ENCODE measurements at places on chromosomes 2 and 18.

GRCh38 chr2:180873219-180873618 is 107.2 kb upstream of the UBE2E3 start:
- no peak for DNase-seq

- no peak for DNase-seq
Observed at GRCh38 chr2:222919841-222920526, 59.1 kb downstream of the ACSL3 start.

DNA sequence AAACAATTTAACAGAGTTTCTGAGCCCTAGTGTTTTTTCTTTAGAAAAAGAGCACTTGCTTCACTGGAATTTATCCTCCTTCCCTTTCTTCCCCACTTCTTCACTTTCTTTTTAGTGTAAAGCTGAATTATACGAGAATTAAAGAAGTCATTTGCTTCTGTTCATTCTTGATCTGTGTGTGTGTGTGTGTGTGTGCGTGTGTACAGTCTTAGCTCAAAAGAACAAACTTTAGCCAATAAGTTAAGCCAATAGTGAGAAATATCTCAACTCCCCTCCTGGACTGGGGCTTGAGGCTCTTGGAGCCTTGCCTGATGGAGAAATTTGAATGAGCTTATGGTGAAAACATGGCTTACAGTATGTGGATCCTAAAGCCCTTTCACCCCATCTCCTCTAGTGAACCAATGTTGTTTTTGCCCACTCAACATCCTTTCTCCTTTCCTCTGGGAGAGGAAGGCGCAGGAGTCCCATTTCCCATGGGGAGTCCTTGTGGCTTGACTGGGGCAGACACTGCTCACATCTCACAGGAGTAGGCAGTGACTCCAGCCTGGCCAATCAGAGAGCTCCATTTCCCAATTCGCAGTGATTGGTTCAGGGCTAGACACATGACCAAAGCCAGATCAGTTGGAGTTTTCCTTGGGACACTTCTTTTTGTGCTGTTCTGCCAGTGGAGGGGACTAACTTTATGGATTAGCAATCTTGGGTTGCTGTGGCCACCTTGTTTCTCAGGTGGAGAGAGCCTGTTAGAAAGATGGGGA is 16.3 kb upstream of the MYO3B start:
- no peak for DNase-seq

- no peak for DNase-seq
Observed at GRCh38 chr18:59927246-59927825, 27.5 kb downstream of the PMAIP1 start.

GRCh38 chr2:40773291-40773690 is 321.4 kb upstream of the SLC8A1 start:
- no peak for DNase-seq

DNA sequence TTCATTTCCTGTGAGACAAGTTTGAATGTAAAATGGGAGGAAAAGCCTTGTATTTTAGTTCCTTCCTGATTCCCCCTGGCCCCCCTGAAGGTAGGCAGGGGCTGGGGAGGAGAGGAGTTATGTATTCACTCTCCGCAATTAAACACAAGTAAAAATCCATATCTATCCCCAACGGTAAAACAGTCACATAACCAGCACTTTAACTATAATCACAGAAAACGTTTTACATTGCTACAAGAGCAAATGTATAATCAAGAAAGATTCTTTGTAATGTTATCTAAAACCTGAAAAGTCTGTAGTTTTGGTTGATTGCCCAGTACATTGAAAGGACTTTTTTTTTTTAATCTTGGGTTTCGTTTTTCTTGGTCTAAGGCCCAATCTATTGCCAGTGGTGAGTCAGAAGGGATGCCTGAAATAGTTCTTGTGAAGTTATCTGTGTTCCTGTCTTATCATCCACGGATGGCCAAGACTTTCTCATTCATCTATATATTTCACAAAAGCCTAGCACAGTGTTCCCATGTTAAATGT is 34.5 kb upstream of the CCNYL1 start:
- no peak for DNase-seq

DNA sequence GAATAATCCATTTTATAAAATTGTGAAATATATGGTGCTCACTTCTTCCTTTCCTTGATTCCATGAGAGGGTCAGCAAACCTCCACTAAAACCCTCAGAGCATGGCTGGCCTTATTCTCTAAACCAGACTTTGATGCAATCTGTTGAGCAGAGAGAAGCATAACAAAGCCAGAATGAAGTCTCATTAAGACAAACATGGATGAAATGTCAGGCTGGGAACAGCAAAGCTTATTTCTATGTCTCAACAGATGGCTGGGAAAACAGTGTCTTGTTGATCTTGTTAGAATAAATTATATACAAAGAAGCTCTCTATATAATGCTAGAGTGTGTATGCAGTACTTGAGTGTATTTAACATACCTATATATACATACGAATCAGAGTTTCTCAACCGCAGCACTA is 227.1 kb upstream of the LYPD1 start:
- DNase-seq = no peak

DNA sequence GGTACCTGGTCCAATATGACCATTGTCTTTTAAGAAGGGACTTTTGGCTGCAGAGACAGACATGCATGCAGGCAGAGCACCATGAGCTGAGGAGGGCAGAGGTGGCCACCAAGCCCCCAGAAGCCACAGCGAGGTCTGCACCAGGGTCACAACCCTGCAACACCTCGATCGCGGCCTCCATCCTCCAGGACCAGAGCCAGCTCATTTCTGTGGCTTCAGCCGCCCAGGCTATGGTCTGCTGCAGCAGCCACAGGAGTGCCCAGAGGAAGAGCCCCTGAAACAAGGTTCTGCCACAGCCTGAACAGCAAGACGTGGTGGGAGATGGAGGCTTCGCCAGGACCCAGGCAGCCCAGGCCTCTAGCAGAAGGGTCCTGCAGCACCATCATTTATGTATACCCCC is 53.9 kb downstream of the ANKMY1 start:
- DNase-seq = no peak

- DNase-seq = no peak
Observed at GRCh38 chr2:200309296-200310049, 3.0 kb downstream of the SPATS2L start.

DNA sequence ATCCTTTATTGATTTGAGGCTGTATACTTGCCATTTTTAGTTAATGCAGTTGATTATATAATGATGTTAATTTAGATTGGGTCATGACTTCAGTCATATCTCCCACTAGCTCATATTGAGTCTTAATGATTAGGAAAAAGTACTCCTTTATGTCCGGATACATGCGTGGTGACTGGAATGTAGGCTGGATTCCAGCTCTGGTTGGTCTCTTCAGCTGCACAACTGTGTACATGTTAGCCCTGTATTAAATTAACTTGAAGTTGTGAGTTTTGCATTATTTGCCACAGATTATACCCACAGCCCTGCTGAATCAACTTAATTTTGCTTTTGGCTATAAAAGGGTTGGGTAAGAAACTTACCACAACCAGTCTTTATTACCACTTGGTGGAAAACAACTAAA is 22.5 kb downstream of the MOB4 start:
- DNase-seq = no peak

DNA sequence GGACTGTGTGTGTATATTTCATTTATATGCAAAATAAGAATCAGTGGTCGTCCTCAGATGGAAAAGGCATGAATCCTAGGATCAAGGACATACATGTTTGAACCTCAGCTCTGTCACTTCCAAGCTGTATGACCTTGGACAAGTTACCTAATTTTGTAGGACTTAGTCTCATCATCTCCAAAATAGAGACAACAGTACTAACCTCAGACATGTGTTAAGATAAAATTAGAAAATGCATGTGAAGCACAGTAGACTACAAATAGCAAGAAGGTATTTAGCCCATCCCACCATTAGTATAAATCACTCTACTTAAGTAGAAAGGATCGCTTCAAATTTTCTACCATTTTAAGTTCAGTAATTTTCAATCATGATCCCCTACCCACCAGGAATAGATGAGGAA is 309.8 kb downstream of the ZEB2 start:
- no peak for DNase-seq

DNA sequence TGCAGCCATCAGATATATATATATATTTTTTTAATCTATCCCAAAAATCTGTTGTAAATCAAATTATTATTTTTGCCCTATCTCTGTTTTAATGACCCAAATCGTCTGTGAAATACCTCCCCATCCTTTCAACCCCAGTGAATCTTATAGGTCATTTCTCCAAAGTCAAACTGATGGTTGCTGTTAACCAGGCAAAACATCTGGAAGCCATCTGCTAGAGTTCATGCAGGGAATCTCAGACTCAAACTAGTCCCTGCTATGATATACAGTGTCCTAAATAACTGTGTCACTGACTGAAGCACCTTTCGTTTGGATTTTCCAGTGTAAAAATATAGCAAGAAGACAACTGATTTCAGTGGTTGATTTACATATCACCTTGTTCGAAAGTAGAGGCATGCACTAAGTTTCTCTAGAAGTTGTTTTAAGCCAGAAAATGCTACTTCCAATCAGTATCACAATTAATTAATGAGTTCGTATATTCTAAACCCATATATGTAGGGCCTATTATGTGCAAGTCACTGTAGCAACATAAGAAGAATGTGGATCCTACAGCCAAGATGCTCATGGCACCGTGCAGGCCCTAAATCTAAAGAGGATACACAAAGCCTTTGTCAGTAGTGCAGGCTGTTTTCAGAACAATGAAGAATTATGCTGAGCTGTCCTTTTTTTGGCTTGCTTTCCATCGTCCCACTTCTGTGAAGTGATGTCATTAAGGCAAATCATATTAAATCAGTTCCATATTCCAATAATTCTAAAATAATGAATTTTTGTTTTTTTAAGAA is 566.0 kb downstream of the STK39 start:
- DNase-seq = no peak

DNA sequence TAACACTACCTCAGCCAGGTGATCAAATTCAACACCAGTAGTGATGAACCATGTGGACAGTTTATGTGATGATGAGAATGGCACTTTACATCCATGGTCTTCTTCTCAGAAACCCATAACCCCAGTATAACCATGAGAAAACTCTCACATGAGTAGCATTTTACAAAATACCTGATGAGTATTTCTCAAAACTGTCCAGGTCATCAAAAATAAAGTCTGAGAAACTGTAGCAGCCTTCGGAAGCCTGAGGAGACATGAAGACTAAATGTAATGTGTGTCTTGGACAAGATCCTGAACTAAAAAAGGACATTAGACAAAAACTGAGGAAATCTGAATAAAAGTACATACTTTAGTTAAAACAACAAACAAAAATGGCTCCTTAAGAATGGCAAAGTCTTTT is 108.9 kb downstream of the CTNNA2 start:
- DNase-seq = no peak

- peak; percentile 40 for DNase-seq
Observed at GRCh38 chr2:71614976-71615766, 161.8 kb downstream of the DYSF start.

GRCh38 chr2:195411219-195411687 is 245.8 kb upstream of the SLC39A10 start:
- DNase-seq = no peak

- DNase-seq = no peak
Observed at GRCh38 chr2:194182888-194183287, 1474.1 kb upstream of the SLC39A10 start.

DNA sequence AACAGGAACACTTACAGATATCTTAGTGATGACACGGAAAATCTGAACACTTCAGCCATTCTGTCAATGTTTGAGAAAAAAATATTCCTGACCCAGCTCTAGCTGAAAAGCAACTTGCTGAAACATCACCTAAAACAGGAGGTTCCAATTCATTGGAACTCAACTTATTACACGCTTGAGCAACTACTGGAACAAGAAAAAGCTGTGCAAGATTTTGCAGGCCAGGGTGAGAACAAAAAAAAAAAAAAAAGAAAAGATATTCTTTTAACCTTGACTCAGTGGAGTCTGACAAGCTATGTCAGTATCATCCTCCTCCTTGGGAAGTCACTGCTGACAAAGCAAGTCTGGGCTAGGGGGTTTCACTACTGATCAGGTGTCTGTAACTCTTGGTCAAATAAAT is 351.0 kb downstream of the SS18 start:
- no peak for DNase-seq

DNA sequence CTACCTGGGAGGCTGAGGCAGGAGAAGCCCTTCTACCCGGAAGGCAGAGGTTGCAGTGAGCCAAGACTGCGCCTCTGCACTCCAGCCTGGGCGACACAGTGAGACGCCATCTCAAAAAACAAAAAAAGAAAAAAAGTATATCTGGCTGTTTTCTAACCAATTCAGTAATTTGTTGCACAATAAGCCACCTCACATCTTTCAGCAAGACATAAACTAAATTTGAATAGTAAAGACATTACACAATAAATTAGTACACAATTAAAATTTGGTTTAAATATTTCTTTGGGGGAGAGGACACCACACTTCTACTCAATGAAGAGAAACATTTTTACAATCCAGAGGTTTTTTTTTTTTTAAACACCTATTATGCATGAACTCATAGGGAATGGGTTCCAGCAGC is 36.0 kb upstream of the MTA3 start:
- no peak for DNase-seq

DNA sequence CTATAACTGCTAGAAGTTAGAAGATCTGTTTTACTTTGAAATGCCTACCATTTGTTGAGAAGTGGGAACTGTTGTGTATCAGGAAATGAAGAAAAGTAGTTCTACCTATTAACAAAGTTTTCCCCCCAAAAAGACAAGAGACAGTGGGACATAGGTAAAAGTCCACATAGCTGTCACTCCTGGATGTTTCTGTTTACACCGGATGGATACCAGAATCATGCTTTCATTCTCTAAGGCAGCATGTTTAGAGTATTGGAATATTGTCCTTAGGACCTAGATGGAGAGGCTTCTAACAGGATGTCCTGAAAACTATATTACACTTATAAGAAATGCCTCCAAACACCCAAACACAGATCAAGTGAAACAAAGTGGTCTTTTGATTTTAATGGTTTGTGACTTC is 143.1 kb downstream of the MCFD2 start:
- no peak for DNase-seq

GRCh38 chr18:53665701-53666100 is 558.8 kb downstream of the MBD2 start:
- no peak for DNase-seq

DNA sequence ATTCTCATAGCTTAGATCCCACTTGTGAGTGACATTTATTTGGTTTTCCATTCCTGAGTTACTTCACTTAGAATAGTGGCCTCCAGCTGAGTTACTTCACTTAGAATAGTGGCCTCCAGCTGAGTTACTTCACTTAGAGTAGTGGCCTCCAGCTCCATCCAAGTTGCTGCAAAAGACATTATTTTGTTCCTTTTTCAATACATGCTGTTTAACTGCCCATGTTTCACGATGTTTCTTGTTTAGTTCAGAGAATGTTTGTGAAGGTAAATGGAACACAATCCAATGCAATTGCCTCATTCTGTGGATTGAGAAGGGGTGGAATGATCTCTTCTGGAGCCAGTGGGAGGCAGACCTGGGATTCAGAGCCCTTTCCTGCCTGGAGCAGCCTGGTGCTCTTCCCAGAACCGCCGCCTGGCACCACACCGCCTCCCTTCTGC is 273.5 kb upstream of the ATP5MC3 start:
- no peak for DNase-seq

DNA sequence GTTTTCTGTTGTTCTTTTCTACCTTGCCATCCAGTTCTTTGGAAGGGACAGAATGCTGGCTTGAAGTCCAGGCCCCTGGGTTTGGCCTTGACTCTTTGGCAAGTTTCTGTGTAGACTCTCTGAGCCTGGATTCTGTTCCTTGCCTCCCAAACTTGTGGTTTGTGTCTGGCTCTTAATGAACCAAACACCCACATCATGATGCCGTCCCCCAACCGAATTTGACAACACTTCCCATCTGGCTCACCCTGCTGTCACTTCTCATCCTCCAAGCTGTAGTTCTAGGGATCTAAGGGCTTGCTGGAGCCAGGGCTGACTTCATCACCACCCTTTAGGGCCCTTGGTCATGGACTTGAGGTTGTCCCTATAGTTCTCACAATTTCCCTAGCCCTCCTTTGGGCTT is 68.9 kb upstream of the CELF4 start:
- no peak for DNase-seq

Measured in caudate nucleus (tissue), 63 donors.